Fibroblast of the aortic adventitia (primary cell): ENCODE measurements at places on chromosomes 2 and 18. TPM values are rescaled to one million over a fixed set of nuclear protein-coding genes. Genes with fewer than 3 reads are reported as not detected.
A peak's percentile ranks its signal among the peaks of the same experiment; 100 is the strongest.

SDC1 gene
- total RNA-seq, result 4.6 and 13.0 TPM in 2 replicates

CMPK2 gene
- total RNA-seq, result 1.9 and 11.0 TPM in 2 replicates

BOLL gene
- not detected in 2 replicates for total RNA-seq

GRCh38 chr2:76169276-76170008 lies 458.7 kb upstream of the GCFC2 start:
- no peak for DNase-seq

GRCh38 chr18:26342646-26343045 lies 116.4 kb downstream of the TAF4B start:
- no peak for DNase-seq

- no peak for DNase-seq
Observed at GRCh38 chr2:141020346-141020745, 1110.5 kb downstream of the LRP1B start.

PLB1 gene
- total RNA-seq, result 2.7 and 7.8 TPM in 2 replicates

MAP3K19 gene
- total RNA-seq, result not detected in 2 replicates

GRCh38 chr2:231222318-231223000 lies 24.0 kb downstream of the ARMC9 start:
- peak; percentile 47 for DNase-seq

SCN9A gene
- 14.0 and 22.9 TPM in 2 replicates for total RNA-seq

- no peak for DNase-seq
Observed at GRCh38 chr2:9527995-9528787, 27.4 kb downstream of the ADAM17 start.

DNA sequence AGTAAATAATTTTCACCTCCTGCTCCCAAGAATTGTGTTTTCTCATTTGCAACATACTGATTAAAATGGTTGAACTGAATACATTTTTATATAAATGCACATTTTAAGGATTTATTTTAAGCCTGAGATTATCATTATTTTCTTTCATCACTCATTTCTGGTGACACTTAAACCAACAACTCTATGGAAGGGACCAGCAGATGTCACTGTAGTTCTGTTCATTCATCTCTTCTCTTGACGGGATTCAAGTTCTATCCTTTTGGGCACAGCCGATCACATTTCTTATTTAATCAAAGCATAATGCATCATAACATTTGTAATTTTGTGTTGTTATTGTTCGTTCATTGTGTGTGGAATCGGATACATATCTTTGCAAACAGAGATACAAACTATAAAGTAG lies 417.9 kb downstream of the HRH4 start:
- DNase-seq, result peak; percentile 75

BZW1 gene
- total RNA-seq, result 931 and 1,135 TPM in 2 replicates

- DNase-seq, result peak; percentile 64
Observed at GRCh38 chr2:207869784-207870778, 100.4 kb upstream of the FZD5 start.

DNA sequence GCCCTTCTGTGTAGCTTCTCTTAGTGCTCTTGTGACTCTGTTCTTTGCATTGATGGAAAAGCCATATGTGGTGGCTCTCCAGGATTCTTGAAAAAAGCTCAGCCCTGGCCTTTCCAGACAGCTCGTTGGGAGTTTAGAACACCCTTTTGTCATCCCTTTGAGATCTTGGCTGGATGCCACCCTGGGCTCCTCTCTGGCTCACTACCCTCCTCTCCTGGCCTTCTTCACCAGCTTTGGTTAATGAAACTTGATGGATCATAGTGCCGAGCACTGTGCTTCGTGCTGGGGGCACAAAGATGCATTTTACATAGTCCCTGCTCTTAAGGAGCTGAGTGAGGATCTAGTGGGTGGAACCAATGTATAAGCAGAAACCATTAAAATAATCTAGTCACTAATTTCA lies 15.6 kb upstream of the FHOD3 start:
- no peak for DNase-seq

DNA sequence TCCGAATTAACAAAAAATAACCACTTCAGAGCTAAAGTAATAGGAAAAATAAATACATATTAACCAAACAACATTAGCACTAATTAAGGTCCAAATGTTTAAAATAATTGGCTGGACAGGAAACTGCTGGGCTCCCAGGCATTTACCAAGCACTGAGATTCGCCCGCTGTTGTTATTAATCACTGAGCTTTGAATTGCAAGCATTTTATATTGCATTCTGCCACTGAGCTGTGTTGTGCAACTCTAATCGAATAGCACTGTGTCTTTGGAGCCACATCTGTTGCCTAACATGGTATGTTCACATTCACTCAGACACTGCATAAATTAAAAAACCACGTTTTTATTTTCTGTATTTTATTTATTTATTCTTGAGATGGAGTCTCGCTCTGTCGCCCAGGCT lies 88.9 kb downstream of the SOWAHC start:
- no peak for DNase-seq

UGT1A4 gene
- total RNA-seq, result not detected in 2 replicates

STON1 gene
- 24.6 and 79.9 TPM in 2 replicates for total RNA-seq

- peak; percentile 21 for DNase-seq
Observed at GRCh38 chr2:181984814-181985631, 630 bp upstream of the PPP1R1C start.
